Stimulated activated CD4-positive, alpha-beta T cell treated with anti-CD3 and anti-CD28 coated beads, Interleukin-2, amount 100 ng/mL, for 4 hours (primary cell): ENCODE measurements at places on chromosomes 7 and 10.

DNA sequence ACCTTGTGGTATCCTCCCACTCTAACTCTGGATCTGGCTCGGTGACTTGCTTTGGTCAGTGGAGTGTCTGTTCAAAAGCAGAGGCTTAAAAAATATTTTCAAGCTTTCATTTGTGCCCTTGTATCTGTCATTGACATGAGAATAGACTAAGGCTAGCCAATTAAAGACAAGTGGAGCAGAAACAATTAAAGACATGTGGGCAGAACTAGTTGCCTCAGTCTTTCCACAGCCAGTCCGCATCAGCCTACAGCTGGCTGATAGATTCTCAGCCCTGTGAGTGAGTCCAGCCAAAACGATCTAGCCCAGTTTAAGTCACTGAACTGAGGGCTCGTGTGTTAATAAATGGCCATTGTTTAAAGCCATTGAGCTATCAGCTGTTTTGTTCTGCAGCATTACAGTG is 185.2 kb upstream of the DGKB start:
- DNase-seq = no peak

DNA sequence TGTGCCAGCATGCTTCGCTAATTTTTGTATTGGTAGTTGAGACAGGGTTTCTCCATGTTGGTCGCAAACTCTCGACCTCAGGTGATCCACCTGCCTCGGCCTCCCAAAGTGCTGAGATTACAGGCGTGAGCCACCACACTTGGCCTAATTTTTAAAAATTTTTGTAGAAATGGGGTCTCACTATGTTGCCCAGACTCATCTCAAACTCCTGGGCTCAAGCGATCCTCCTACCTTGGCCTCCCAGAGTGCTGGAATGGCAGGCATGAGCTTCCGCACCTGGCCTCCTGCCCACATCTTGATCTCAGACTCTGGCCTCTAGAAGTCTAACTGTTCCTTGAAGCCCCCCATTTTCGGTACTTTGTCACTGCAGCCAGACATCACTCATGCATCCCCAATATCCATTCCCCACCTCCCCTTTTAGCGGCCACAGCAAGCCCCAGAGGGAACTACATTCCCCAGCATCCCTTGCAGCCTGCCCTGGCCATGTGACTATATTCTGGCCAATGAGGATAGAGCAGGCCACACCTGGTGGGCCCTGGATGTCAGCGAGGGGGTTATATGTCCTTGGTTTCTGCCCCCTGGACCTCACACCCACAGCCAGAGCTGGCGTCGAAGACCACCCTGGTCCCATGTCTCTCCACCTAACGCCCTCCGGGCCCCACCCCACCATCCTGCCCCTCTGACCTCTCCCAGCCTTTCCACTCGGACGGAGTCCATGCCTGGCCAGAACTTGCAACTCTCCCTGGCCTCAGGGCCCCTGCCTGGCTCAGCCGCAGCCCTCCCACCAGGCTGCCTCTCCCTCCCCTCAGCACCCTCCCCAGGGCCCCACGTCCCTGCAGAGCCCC is 33.8 kb downstream of the MICALL2 start:
- no peak for DNase-seq

DNA sequence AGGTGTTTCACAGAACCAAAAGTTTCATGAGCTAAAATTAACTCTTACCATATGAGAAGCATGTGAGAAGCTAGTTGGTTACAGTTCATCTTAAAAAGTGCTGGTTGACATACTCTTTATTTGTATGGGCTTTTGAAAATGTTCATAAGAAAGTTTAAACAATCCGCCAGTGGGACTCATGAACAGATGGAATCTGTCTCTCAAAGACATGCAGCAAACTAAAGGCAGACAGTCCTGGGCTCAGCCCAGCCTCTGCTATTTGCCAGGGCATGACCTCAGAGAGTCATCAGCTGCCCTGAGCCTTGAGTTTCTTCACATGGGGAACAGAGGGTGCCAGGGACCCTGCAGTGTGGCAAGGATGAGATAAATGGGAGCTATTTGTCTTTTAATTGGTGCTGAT is 3.2 kb downstream of the PYROXD2 start:
- no peak for DNase-seq

DNA sequence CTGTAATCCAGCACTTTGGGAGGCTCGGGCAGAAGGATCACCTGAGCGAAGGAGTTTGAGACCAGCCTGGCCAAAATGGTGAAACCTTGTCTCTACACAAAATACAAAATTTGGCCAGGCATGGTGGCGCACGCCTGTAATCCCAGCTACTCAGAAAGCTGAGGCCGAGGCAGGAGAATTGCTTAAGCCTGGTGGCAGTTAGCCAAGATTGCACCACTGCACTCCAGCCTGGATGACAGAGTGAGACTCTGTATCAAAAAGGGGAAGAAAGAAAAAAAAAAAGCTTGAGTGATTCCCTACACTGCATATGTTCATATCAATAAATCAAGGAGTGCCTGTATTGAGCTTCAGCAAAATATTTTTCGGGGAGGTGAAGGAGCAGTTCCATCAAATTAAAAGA is 45.8 kb upstream of the SRRM3 start:
- no peak for DNase-seq

- no peak for DNase-seq
These were observed 133.7 kb upstream of the CTBP2 start for GRCh38 chr10:125294109-125294508.

GRCh38 chr10:4196771-4197390 is 411.9 kb upstream of the KLF6 start:
- DNase-seq = no peak

- DNase-seq = no peak
These were observed 350.6 kb downstream of the TFEC start for GRCh38 chr7:115679976-115680375.
